ENCODE measurements at places on chromosomes 5 and 9.

DNA sequence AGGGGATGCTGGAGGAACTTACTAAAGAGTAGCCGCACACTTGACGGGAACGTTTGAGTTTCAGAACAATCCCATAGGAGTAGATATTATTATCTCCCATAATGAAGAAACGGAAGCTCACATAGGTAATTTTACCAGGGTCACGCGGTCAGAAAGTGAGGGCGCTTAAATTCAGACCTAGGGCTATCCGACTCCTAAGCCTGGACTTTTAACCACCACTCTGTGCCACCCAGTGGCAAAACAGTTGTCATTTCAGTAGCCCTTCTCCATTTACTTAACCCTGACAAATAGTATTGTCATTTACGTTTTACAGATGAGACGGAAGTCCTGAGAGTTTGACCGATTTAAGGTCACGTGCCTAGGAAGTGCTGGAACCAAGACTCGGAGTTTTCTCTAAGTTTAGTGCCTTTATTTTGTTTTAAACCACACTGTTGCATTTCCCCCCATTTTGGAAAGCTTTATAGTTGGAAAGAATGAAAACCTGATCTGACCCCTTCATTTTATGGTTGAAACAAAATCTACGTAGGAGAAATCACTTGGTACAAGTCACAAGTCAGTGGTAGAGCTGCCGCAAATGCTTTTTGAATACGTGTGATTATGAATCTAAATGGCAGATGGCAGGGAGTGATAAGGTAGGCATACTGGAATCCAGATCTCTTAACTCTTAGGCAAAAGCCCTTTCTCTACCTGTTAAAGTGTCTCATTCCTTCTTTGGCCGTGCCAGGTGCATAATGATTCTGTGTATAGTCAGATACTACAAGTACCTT, 650 bp downstream of the MRRF start:
- peak; percentile 24 for DNase-seq

DNA sequence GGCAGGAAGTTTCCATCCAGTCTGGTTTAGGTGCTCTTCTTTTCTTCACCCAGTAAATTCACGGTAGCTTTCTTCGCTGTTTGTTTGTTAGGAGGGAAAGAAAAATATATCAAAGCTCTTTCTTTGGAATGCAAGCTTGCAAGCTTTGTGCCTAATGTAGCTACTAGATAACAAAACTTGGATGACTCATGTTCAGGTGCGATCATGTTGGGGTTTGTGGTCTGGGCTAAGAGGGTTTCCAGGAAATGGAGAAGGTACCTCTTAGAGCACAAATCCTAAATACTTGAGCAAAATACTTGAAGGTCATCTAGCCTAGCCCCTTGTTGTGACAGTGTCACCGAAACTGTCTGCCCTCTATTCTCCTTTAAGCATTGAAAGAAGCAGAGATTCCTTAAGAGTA, 17.7 kb downstream of the SRP19 start:
- no peak for DNase-seq

GRCh38 chr5:112174959-112175594, 244.0 kb downstream of the EPB41L4A start:
- peak; percentile 32 for DNase-seq

DNA sequence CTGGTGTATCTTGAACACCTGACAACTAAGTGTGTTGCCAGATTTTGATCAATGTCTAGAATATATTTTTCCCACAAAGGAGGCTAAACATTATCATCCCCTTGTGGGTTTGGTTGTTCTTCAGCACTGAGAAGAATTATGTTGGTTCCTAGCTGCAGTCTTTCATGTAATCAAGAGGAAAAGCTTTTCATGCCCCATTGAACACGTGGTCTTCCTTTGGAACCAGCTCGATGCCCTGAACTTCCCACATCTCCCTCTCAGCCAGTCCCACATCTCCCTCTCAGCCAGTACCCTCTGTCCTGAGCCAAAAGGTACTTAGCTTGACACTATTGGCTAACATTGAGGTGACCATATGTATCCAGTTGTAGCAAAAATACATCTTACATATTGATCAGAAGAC, 36.7 kb upstream of the ZSWIM6 start:
- no peak for DNase-seq

- DNase-seq, result peak; percentile 78
These were observed 12.9 kb downstream of the TJP2 start for GRCh38 chr9:69186841-69187611.

- no peak for DNase-seq
These were observed 114.8 kb upstream of the ELL2 start for GRCh38 chr5:96076451-96076850.

DNA sequence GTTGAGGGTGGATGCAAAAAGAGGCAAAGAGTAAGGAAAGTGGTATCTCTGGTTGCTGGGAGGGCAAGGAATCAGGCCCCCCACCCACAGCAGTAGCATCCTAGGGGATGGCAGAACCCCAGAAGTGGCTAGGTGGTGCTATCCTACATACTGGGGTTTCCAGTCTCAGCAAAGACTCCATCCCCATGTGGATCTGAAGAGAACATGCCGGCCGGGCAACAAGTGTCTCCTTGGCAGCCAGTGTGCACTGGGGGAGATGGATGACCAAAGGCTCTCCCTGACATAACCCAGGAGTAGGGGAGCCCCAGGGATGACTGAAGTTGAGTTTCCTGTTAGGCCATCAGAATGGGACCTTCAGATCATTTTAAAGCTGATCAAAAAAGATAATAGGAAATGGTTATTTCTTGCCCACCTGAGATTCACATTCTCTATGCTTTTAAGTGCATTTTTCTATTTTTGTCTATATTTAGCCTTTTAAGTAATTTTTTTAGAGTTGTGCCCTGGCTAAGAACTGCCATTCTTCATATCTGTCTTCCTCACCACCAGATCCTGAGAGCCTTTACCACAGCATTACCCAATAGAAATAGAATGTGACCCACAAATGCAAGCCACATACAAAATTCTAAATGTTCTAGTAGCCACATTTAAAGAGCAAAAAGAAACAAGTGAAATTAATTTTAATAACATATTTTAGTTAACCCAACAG, 78.7 kb upstream of the SMIM23 start:
- DNase-seq, result no peak

DNA sequence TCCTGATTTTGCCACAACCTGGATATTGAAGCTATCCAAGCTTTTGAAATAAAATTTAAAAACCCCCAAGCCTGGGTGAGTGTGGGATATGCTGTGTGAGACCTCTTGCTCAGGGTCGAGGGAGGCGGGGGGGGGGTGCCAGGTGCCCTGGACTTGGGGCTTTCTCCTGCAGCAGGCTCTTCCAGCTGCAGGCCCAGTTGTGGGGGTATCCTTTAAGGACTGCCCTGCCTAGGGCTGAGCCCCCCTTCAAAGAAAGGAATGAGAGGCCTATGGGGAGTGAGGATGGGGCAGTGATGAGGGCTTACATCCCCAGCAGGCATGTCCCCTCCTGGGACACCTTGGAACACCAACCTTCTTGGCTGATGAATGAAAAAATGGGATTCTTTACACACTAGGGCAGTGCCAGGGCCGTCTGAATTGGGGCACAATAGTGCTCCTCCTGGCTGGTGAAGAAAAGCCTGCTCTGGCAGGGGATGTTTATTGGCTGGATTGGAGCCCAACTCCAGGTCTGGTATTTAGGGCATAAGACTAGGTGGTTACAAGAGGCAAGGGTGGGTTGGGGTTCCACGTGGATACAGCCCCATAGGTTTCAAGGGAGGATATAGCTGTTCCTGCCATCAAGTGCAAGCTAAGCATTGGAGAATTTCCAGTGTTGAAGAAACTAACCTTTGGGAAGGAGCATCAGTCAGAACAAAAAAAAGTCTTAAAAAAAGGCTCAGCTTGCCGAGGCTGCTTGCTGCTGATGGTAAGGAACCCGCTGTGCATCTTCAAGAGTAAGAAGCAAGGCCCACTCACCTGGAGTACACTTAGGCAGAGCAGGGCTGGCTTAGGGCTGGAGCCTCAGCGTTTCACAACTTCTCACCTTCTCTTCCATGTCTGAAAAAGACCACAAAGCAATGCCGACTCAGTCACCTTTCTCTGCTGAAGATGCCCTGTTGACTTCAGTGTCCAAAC, 7.0 kb downstream of the HNRNPAB start:
- no peak for DNase-seq

Data from foreskin melanocyte (primary cell).